ENCODE measurements at places on chromosomes 13 and 19.

DNA sequence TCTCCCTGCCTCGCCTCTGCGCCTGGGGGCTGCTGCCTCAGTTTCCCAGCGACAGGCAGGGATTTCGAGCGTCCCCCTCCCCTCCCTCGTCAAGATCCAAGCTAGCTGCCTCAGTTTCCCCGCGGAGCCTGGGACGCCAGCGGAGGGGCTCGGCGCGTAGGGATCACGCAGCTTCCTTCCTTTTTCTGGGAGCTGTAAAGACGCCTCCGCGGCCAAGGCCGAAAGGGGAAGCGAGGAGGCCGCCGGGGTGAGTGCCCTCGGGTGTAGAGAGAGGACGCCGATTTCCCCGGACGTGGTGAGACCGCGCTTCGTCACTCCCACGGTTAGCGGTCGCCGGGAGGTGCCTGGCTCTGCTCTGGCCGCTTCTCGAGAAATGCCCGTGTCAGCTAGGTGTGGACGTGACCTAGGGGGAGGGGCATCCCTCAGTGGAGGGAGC is 722 bp upstream of the ICAM1 start:
- DNase-seq: no peak

- no peak for DNase-seq
Measured at GRCh38 chr13:86383561-86383960, 584.3 kb upstream of the SLITRK6 start.

DNA sequence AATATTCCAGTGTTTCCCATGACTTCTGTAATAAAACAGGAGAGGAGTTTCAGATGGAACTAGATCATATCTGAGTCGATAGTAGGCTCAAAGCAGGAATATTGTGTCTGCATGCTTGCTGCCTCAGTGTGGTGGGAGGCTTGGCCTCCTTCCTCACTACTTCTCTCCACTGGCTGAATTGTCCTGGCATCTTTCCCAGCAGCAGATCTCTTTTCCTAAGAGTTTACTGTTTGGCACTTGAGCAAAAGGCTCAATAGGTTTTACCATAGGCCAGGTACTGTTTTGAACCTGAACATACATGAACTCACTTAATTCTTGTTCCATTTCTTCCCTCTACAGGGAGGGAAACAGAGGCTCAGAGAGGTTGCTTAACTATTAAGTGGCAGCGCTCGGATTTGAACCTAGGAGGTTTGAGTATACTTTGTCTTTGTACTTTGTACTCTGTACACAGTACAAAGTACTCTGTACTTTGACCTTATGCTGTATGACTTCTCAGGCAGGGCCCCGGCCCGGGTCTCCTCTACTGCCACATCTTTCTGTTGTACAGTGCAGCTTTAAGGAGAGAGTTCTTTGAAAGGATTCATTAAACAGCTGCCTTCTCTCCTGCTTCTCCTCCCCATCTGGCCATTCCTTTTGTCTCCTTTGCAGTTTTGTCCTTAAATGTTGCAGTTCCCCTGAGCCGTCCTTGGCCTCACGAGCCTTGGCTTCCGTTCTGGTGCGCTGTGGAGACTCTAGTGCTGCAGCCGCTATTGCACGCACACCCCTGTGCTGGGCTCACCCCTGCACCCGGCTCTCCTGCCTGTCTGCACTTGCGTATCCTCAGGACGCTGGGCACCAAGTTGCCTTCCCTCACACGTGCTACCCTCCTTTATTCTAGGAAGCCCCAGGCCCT is 8.1 kb downstream of the B3GLCT start:
- DNase-seq: no peak

- DNase-seq: no peak
Measured at GRCh38 chr19:42290523-42291434, 11.2 kb upstream of the PRR19 start.

- no peak for DNase-seq
Measured at GRCh38 chr13:32829269-32829668, 187.0 kb upstream of the KL start.

DNA sequence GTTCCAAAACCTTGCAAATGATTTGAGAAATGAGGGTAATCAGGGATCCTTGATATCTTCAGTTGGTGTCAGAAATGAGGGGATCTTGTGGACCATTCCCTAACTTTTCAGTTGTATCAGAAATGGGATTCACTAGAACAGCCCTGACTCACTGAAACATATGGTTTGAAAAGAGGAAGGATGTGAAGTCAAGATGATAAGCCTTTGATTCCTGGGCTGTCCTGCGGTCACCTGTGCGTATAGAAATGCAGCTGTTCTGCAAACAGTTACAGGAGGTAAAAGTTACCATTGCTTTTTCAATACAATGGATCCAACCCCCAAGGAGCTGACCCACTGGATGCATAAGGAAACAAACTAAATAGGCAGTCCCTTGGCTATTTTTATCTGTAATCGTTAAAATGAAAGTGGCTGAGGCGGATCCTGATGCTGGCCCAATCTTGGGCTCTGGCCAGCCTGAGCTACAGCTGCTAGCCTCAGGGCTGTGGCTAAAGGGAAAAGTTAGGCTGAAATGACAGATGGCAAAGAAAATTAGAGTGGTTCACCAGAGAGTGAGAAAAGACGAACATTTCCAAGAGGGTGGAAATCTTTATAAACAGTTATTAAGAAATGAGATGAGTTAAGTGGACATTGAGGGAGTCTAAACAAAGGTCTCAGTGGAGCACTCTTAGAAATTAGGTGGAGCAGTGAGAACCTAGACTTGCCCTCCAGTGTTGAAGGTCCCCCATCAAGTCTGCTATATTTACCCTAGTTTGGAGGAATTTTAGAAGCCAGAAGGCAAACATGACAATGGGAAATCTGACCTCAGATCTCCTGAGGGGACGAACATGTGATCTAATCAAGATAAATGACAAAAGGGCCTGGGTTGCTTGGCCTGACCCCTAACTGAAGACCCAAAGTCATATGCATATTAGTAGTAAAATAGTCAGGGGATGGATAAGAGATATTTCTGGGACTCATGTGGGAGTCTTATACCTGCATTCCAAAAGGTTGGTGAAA is 7.6 kb downstream of the SIGLECL1 start:
- no peak for DNase-seq

- DNase-seq: no peak
Measured at GRCh38 chr19:18109733-18110608, 12.4 kb downstream of the MAST3 start.

Measured in putamen (tissue), 1 donor.